ENCODE measurements at places on chromosomes 2 and 18.

GRCh38 chr2:12795851-12796250, 79.1 kb downstream of the TRIB2 start:
- no peak for DNase-seq

GRCh38 chr2:215898363-215898762, 115.0 kb downstream of the MREG start:
- DNase-seq = no peak

DNA sequence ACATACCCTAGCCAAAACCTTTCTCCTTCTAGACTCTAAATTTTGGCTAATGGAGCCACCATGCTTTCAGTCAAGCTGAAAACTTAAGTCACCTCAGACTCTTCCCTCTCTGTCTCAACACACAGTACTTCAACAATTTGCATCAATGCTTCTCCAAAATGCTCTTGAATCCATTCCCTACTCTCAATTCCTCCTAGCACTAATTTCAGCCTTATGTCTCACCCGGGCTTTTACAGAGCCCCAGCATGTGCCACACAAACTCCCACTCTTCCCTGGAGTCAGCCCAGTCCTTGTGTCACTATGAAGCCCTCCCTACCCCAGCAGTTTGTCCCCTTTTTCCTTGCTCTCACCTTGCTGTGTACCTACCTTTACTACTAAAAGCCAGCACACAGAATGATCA, 38.7 kb downstream of the AAK1 start:
- DNase-seq = no peak

GRCh38 chr2:69196327-69197117, 183.5 kb downstream of the ANTXR1 start:
- DNase-seq = peak; percentile 26

Measured in H54 (cell line).